ENCODE measurements at places on chromosomes 13 and 19. TPM values are rescaled to one million over a fixed set of nuclear protein-coding genes. Genes with fewer than 3 reads are reported as not detected.

- DNase-seq = no peak
Measured at GRCh38 chr13:73254827-73255226, 196.0 kb downstream of the KLF5 start.

- no peak for DNase-seq
Measured at GRCh38 chr13:80530191-80530590, 189.3 kb upstream of the SPRY2 start.

The ZNF850 gene
- 2.5 TPM for total RNA-seq

DNA sequence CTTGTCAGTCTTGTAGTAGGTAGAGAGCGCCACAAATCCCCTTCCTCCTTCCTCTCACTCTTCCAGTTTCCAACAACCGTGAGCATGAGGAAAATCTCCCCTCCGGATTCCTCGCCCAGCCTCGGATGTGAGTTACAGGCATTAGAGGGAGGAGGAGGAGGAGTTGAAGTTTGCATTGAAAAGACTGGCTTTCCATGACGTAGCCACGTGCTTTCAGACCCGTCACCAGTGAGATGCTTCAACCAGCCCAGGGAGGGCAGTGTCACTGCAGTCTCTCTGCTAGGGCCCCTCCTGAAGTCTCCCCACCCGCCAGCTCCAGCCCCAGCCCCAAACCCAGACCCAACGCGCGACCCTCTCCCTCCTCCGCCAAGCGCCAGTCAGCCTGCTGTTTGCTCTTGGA is 442 bp upstream of the FGF14 start:
- peak; percentile 19 for DNase-seq

GRCh38 chr13:83881917-83882605 is at the start of gene SLITRK1:
Gene SLITRK1 (minus strand): TSS chr13:83882474. CDS start chr13:83881507, 967 bp downstream.
- no peak for DNase-seq

DNA sequence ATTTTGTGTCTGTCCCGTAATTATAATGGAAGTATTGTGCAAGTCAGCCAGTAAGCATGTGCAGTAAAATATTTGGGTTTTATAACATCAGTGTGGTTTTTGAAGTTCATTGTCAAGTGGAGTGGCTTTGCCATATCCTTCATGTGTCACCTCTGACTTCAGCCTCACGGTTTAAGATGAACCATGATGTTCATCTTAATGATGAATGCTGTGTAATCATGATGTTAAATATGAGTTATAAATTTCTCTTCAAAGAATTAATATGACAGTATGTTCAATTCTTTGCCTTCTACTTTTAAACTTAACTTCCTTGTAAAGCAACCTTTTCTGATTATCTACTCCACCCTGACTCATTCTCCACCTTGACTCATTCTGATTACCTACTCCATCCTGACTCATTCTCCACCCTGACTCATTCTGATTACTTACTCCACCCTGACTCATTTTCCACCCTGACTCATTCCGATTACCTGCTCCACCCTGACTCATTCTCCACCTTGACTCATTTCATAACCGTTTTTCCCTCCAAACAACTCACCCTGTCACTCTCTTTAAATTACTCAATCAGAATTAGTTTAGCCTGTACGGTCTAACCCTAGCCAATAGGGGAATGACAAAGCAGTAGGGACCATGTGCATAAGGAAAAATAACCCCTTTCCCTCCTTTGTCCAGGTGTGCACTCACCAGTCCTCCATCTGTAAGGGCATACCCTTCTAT is 50.3 kb upstream of the ANKRD10 start:
- no peak for DNase-seq

The CBLC gene
- not detected for total RNA-seq

GRCh38 chr13:98407575-98407974 is 169.3 kb downstream of the STK24 start:
- DNase-seq = no peak

The CCDC97 gene
- total RNA-seq = 33.8 TPM

The FGF21 gene
- not detected for total RNA-seq

DNA sequence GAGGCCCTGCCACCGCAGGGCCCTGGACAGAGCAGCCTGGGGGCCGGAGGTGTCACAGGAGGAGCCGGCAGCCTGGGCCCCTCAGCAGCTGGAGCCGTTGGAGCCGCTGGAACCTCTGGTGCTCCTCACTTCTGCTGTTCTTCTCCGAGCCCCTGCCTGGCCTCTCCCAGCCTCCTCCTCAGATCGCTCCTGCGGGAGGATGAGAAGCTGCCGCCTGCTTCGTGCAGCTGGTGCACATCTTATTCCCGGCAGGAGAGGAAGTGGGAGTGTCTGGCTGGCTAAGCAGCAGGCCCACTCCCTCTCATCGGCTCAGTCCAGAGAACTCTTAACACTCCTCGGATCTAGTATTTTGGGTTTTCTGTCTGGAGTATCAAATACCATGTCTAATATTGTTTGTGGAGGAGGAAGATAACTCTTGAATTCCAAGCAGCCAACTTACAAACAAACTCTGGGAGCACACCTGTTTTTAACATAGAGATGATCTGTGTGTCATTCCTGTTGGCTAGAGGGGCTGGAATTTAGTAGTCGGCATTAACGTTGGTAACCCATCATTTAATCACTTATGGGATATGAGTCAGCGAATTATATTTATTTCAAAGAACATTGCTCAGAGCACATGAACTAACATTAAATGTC is 37.1 kb upstream of the RNF113B start:
- DNase-seq = no peak

DNA sequence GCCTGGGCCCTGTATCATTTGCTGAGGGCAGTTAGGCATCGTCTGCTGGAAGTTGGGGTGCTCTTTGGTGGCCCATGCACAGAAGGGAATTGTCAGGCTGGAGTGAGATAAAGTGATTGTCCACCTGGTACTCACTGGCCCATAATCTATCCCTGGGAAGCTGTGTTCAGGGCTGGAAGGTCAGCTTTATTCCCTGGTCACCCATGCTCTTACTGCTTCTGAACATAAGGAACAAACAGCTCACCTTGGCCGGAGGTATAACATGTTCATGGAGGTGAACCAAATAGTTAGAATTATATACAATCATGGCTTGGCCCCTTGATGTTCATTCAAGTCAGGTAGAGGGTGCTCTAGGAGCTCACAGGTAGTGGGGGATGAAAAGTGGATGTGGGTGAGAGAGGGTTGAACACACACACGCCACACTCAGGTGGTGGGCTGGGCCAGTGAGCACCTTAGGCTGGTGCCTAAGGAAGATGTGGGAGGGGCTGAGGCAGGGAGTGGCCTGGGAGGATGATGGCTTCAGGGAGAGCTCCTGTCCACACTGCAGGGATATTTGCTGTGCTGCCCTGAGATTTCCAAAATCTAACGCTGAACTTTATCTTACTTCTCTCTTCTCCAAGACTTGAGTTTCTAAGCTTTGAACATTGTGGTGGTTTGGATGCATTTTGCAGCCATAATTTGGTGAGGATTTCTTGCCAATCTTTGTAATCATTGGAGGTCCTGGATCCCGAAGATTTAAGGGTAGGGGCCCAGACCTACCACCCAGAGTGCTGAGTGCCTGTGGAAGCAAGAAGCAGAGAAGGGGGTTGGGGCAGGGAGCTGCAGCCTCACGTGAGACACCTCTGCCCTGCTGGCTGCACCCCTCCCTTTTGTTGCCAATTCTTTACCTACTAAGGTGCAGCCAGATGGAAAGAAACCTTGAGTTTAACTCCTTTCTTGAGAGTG is 420.6 kb downstream of the ZNF536 start:
- DNase-seq = no peak

GRCh38 chr19:5150902-5151741 is 182.2 kb downstream of the KDM4B start:
- no peak for DNase-seq

DNA sequence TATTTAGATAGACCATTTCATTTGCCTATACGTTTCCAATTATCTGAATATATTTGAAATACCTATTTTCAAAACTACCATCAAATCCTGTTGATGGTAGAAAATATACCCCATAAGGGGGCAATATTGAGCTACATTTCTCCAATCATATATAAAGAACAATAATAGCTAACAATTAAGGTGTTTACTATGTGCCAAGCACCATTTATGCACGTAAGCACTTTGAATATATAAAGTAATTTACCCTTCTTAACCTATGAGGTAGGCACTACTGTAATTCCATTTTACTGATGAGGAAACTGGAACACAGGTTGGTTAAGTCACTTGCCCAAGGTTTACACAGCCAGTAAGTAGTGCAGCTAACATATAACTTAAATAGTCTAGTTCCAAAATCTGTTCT is 79.2 kb downstream of the UBL3 start:
- DNase-seq = no peak

DNA sequence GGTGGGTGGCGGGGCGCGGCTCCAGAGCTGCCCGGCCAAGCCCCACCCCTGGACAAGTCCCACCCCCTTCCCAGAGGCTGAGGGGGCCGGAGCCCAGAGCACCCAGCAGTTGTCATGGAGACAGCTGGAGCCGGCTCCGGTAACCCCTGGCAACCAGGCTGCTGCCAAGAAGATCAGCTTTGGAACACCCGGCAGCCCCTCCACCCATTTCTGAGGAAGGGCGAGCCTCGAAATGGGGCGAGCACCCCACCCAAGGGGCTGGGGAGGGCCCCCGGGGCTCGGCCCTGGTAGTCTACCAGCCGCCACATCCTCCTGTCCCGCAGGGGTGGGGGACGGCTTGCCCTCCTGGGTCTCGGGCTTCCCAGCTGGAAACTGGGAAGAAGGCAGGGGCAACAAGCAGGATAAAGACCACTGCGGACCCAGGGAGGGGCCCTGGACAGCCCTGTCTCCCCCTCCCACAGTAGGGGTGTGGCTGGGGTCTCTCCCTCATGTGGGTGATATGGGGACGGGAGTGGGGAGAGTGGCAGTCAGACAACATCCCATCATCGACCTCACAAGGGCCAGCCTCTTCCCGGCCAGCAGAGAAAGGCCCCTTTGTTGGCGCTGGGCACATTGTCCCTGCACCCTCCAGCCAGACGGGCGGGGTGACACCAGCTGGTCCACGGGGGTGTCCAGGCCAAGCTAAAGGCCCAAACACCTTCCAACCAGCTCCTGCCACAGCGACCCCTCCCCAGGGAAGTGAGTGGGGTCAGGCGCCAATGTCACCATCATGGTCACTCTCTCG is 1.5 kb downstream of the CERS1 start:
- DNase-seq = no peak

The ZNF571 gene
- 1.3 TPM for total RNA-seq

GRCh38 chr13:33940898-33941297 is 122.9 kb downstream of the RFC3 start:
- no peak for DNase-seq

- DNase-seq = no peak
Measured at GRCh38 chr13:23654111-23655110, 84.2 kb downstream of the TNFRSF19 start.

DNA sequence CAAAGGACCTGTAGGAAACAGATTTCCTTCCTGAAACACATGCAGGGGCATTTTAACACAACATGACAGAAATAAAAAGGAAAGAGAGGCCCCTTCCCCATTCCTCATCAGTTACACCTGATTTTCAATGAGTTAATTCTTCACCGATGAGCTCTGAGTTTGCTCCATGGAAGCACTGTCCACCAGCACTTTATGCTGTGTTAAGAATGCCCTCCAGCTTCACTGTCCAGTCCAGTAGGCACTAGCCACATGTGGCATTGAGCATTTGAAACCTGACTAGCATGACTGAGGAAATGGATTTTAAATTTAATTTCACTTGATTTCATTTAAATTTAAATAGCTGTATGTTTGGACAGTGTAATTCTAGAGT is 217.2 kb upstream of the SLC10A2 start:
- DNase-seq = no peak

The APOC1 gene
- 4.8 TPM for total RNA-seq

GRCh38 chr19:12791345-12792050 is at the start of gene JUNB:
Gene JUNB (plus strand): TSS chr19:12791486. CDS start chr19:12791772, 286 bp downstream.
- DNase-seq = peak; percentile 98

The IGFL3 gene
- total RNA-seq = not detected

The RGCC gene
- 216 TPM for total RNA-seq

GRCh38 chr19:15640294-15640903 is at the start of gene CYP4F3:
Gene CYP4F3 (plus strand): TSS chr19:15640897. CDS start chr19:15641416, 519 bp downstream.
- DNase-seq = no peak

DNA sequence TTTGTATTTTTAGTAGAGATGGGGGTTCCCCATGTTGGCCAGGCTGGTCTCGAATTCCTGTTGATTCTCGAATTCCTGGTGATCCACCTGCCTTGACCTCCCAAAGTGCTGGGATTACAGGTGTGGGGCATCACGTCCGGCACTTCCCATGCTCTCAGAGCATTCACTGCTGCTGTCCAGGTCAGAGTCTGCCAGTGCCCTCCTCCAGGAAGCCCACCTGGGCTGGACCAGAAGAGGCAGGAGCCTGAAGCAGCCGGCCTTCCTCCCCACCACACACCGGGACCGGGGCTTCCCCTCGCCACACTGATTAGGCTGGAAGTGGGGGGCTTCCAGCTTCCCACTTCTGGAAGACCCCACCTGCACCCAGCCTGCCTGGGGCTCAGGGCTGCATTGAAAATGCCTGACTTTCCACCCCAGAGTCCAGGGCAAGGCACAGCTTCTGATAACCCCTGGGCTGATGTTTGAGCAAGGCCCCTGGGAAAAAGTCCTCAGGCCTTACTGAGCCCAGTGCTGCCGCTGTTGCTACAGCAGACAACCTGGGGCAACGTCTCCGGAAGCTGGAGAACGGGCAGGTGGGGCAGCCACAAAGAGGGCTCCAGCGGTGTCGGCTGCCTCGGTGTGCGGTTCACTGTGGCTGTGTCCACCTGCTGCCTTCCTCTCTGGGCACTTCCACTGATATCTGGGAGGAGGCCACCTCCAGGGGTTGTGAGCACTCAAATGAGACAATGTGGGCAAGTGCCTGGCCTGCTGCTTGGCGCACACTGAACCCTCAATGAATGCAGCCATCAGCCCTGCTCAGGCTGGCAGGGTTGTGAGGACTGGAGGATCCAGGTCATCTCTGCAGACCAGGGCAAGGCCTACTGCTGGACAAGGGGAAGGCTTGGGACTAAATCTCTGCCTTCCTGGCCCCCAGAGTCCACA is 22.6 kb downstream of the CEBPA start:
- DNase-seq = no peak

The ZNF730 gene
- total RNA-seq = 0.58 TPM

- DNase-seq = no peak
Measured at GRCh38 chr13:98427331-98427995, 149.4 kb downstream of the STK24 start.

The NCAN gene
- 0.08 TPM for total RNA-seq

The OSCAR gene
- 0.11 TPM for total RNA-seq

DNA sequence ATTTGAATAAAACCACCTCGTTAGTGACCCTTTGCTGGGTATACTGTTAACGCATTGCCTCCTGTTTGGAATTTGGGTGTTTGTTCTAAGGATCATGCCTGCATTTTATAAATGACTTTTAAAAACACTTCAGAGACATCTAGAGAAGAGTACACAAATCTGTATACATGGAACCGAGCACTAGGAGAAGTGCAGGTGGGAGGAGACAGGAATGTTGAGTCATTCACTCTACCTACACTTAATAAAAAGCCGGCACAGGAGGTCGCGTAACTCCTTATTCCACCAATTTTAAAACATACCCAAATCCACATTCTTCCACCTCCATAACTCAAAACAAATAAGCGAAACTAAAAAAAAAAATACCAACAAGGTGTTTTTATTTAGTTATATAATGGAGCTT is 48.6 kb downstream of the FGF9 start:
- no peak for DNase-seq

- DNase-seq = no peak
Measured at GRCh38 chr13:90445179-90445578, 902.3 kb upstream of the MIR17HG start.

All from activated T-cell treated with anti-CD3 and anti-CD28 coated beads, Interleukin-2, amount 50 U/mL, for 4 hours (primary cell).